ENCODE measurements at places on chromosomes 12 and 14.

DNA sequence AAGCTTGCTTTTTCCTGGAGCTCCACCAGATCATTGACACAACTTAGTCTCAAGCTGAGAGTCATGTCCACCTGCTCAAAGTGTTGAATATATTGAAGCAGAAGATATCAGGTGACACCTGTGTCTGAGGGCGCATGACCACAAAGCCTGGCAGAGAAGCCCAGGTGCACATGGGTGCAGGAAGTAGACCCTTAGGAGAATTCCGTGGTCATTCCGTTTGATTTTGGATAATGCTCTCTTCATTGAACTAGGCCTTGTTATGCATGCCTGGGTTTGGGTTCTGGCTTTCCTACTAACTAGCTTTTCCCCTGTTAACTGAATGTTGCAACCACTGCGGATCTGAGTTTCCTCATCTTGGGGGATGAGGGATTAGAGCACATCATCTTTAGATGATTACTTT is 7.1 kb downstream of the ARHGDIB start:
- DNase-seq = no peak

DNA sequence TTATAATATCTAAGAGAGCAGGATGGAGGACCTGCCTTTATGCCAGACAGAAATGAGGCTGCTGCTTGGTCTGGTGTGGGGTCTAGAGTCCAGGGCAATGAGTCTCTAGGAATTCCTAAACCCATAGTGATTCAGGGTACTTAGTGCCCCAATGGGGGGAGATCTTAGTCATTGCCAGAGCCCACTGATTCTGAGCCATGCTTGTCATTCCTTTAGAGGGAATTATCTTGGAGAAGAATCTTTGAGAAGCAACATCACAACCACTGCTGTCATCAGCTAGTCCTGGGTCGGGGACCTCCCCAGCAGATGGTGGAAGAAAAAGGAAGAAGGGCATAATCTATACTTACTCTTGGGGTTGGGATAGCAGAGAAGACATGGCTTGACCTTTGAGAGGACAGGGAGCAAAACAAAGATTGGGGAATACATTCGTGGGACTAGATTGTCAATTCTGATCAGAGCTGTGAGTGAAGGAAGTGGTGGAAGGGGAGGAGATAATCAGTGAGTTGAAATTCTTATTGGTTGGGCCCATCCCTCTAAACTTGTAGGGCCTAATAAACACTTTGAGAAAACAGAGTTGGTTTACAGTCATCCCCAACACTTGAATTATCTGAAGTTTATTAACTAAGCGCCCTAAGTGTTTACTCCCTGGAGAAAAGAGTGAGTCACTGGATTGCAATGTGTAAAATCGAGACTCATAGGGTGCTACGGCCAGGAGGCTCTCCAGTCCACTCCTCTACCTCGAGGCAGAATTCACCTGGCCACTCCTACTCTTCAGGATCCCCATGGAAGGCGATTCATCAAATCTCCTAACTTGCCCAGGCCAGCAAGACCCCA is 3.0 kb upstream of the KRT3 start:
- DNase-seq = no peak

- DNase-seq = no peak
Measured at GRCh38 chr12:42669553-42669952, 80.0 kb upstream of the PRICKLE1 start.

DNA sequence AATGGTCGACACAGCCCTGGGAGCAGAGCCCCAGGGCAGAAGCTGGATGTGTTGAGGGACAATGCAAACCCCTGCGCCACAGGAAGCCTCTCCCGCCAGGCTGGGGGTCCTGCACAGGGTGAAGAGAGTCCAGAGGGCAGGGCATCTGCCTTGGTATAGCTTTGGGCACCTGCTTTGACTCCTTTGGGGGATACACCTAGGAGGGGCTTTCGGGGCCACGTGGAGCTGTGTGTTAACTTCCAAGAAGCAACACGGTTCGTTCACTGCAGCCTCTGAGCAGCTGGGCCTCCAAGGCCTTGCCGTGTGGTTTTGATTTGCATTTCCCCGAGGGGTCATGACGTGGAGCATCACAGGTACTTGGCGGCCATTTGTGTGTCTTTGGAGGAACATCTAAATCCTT is 5.8 kb upstream of the PUS1 start:
- DNase-seq = no peak

DNA sequence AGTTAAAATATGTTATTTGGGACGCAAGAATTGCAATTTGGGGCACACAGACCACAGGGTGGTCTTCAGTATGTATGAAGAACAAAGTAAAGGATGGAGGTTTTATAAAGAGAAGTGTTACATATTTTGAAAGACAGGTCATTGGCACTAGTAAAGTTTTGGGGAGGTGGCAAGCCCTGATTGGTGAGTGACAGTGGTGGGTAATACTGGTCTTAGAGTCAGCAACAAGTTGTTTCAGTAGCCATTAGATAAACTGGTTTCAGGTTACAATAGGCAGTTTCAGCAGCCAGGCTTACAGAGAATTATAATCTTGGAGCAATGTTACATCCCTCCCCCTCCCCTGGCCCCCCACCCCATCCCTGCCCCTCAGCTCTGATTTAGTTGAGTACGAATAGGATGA is 17.5 kb downstream of the MARK3 start:
- no peak for DNase-seq

GRCh38 chr12:7017870-7018349 is 366 bp downstream of the LPCAT3 start:
- DNase-seq = no peak

DNA sequence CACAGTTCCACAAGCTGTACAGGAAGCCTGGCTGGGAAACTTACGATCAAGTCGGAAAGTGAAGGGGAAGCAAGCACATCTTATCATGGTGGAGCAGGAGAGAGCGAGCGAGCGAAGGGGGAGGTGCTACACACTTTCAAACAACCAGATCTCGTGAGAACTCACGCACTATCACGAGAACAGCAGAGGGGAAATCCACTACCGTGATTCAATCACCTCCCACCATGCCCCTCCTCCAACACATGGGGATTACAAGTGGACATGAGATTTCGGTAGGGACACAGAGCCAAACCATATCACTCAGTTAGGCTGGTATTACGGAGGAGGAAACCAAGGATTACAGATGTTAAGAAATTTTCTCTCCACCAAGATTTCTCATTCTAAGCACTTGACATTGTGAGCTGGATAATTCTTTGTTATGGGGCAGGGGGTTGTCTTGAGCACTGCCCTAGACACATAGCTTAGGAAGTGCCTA is 262.0 kb upstream of the G2E3 start:
- DNase-seq = no peak

- no peak for DNase-seq
Measured at GRCh38 chr12:103169-103981, 36.8 kb downstream of the IQSEC3 start.

DNA sequence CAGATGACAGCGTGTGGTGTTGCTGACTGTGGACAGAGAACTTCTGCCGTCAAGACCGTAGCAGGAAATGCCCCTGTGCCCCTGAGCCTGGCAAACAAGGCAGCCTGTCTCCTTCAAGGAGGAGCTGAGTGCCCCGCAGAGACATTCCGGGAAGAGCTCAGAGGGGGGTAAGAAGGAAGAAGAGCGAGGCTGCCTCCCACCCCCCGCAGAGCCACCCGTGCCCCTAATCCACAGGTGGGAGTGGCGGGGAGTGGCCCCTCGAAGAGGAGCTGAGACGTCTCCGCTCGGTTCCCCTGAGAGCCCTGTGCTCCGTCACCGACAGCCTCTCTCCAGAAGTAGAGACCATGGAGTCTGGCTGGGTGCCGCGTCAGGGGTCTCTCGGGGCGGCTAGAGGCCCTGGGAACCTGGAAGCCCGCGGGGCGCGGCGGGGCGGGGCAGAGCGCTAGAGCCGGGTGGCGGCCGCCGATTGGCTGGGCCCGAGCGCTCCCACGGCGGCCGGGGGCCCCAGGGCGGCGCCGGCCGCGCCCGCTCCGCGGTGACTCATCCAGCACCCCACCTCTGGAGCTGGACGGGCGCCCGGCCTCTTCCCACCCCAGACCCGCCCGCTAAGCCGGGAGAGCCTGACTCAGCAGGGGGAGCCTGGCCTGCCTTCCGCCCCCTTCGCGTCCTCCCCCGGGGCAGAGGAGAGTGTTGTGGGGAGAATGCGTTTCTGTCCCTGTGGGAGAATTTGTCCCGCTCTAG is 25.2 kb upstream of the KRT78 start:
- DNase-seq = peak; percentile 46

GRCh38 chr14:83044001-83044400 is 1510.3 kb upstream of the SEL1L start:
- no peak for DNase-seq

GRCh38 chr12:7171854-7172253 is 17.6 kb upstream of the PEX5 start:
- DNase-seq = no peak

- DNase-seq = no peak
Measured at GRCh38 chr14:36319899-36320199, 588 bp downstream of the MBIP start.

GRCh38 chr14:71143381-71144290 is 236.4 kb downstream of the PCNX1 start:
- no peak for DNase-seq

GRCh38 chr12:99455350-99456035 is 192.1 kb upstream of the GARIN6 start:
- DNase-seq = no peak

DNA sequence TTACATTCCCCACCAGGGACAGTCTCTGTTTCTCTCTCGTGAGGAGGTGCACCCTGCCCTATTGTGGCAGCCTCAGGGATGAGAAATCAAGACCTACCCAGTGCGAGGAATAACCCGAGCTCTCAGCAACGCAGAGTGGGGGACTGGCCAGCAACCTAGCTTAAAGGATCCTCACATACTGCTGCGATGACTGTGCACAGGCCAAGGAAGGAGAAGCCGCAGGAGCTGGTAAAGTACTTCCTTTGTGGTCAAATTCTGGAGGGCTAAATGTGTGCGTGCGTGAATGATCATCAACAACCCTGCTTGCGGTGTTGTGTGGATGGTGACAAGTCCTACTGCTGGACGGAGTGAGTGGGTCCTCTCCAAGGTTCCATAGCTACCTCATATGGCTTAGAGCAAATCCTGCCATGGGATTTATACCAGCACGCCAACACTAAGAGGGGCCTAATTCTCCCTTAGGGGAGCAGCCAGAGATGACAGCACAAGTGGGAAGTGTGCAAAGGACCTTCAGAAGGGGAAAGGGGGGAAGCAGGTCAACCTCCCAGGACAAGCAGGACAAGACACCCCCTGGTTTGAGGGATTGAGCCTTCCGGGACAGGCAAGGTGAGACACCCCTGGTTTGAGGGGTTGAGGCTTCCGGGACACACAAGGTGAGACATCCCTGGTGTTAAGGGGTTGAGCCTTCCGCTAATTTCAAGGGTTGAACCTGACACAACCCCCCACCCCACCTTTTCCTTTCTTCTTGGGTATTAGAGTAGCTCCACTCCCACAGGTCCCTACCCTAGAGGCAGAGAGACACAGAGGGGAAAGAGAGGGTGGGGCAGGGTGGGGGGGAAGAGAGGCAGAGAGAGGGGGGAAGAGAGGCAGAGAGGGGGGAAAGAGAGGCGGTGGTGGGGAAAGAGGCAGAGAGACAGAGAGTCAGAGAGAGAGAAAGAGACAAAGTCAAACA is 58.8 kb upstream of the AP4S1 start:
- DNase-seq = no peak

- no peak for DNase-seq
Measured at GRCh38 chr14:91935586-91935985, 11.9 kb downstream of the FBLN5 start.

- no peak for DNase-seq
Measured at GRCh38 chr14:83611491-83611890, 1918.5 kb upstream of the FLRT2 start.

GRCh38 chr12:88242571-88242925 is 100.4 kb downstream of the TMTC3 start:
- no peak for DNase-seq

GRCh38 chr12:57080855-57081254 is 2.3 kb upstream of the NEMP1 start:
- no peak for DNase-seq

DNA sequence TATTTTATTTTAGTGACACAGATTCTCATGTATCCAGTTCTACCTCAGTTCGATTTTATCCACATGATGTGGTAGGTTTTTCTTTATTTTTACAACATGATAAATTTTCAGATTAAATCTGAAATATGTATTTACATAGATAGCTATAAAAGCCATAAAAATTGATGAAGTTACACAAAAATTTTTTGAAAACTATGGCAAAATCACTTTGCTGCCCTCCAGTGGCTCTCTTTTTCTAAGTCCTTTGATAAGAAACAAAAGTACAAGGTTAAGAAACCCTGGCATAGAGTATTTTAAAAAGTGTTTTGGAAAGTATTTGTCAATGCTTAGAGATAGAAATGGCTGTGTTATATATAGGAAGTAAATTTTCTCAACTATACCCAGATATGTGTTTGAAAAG is 104.2 kb downstream of the PCNX1 start:
- no peak for DNase-seq

DNA sequence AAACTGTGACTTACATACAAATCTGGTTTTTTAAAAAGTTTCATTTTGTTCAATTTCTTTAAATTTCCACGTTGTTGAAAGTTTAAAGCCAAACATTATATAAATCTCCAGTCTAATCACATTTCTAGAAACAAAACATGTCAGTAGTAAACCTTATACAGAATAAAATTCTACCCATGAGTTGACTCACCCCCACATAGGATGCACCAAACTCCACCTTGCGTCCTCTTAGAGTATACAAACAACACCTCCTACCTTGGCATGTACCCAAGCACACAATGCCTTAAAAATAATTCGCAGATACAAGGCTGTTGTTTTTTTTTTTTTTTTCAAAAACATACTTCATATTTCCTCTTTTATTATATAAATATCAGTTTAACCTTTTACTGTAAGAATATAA is 3.3 kb downstream of the FBXL14 start:
- DNase-seq = no peak

GRCh38 chr14:22407033-22407432 is 182.0 kb downstream of the DAD1 start:
- no peak for DNase-seq

DNA sequence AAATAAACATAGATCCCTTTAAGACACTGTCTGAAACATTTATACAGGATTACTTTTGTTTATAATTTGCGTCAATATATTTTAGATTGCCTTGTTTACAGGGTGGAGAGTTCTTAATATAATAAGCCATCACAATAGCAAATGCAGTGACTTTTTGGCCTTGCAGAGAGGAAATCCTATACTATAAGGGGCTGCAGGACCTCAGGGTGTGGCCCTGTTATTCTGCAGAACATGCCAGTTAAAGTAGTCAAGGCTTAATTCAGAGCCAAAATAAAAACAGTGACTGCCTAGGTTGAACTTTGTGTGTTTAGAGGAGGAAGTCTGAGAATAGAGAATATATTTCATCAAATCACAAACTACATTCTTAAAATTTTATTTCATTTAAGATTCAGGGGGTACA is 381.6 kb downstream of the DUSP6 start:
- no peak for DNase-seq

- no peak for DNase-seq
Measured at GRCh38 chr12:107288414-107289127, 195.2 kb upstream of the CRY1 start.

DNA sequence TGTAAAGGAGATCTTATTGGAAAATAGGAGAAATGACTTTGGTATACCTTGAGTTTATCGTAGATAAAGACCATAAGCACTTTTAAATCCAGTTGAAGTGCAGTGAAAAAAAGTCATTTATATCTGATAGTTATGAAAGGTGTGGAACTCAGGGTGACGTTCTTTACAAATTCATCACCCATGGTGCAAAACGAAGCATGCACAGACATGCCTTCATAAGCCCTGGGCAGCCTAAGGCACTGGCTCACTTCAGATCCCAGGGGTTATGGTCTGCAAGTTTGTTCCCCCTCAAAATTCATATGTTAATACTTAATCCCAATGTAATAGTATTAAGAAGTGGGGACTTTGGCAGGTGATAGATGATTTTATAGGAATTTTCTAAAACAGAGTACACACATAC is 1216.4 kb upstream of the USP15 start:
- no peak for DNase-seq
